AG20443 (cell line): ENCODE measurements at places on chromosomes 1 and 21.

GRCh38 chr1:203563291-203563690 lies 63.3 kb upstream of the ATP2B4 start:
- peak; percentile 76 for DNase-seq

DNA sequence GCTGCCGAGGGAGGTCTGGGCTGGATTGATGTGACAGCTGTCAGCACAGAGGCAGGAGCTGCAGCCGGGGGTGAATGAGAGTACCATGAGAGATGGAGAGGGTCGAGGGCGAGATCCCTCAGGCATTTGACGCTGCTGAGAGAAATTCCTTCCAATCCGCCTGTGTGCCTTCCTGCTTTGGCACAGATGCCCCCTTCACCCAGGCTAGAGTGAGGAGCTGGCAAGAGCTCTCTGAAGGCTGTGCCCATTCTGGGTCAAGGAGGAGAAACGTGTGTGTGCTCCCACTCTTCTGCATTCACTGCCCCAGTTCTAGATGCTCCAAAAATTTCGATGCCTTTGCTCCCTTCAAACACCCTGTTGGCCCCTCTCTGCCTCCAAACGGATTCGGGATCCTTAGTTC lies 4.8 kb downstream of the ARTN start:
- no peak for DNase-seq

DNA sequence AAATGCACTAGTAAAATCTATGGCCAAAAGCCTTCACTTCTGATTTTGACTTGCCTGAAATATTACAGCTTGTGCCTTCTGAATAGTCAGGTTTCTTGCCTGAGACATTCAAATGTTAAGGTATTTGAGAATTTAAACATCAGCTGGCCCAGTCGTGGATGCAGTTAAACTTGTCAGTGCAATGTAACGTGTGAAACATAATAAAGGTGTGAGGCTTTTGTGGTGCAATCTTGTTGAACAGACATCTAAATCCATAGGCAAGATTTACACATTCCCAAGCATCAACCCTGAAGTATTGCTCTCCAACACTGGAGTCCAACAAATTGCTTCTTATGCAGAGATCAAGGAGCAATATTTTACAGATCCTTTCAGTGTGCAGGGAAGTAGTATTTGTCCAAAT lies 4.4 kb downstream of the CCN1 start:
- no peak for DNase-seq

- no peak for DNase-seq
Observed at GRCh38 chr21:46131838-46132651, 23.3 kb downstream of the FTCD start.

DNA sequence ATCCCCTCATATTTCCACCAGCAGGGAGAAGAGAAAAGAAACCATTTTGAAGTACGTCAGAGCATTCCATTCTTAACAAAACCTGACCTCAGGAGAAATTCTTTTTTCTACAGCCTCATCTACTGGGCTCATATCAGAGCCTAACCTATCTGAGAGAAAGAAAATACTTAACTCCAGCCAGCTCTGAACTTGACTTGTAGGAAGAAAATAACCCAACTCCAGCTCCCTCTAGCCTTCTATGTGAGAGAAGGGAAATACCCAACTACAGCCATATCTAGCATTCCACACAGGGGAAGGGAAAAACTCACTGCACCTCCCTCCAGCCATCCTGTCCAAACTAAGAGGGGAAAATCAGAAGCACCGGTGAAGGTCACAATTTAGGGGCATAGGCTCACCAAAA lies 57.7 kb downstream of the SPATA6 start:
- DNase-seq = no peak

DNA sequence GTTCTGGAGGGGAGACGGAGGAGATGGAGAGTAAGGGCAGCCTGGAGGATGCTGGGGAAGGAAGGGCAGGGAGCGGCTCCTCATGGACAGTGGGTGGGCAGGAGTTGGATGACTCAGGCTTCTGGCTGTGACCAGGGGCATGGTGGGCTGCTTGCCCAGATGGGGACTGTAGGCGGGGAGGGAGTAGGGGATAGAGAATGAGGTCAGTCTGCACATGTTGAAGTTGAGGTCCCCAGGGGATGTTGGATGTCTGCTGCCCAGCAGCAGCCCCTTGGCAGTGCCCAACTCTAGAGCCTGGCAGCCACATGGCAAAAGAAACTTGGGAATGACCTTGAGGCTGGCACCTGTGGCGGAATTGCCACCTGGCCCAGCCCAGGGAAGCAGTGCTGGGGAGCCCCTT lies 6.4 kb downstream of the SELENON start:
- DNase-seq = peak; percentile 74

DNA sequence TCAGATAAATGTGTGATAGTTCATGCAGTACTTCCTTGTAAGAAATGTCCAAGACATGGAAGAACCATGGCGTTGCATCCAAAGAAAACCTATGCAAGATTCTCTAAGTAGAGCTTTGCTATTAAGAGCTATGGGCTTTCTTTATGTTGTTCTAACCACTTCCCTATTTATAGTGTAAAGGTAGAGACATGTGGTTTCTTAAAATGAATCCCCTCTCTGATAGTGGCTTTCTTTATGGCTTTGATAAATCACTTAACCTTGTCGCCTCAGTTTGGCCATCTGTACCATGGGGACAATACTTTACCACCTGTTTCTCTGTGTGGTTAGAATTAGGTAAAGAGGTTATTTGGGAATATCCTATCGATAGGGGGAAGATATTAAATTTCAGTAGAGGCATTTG lies 305.5 kb downstream of the NFIA start:
- DNase-seq = no peak

GRCh38 chr21:20276954-20277353 lies 721.3 kb upstream of the NCAM2 start:
- DNase-seq = no peak

DNA sequence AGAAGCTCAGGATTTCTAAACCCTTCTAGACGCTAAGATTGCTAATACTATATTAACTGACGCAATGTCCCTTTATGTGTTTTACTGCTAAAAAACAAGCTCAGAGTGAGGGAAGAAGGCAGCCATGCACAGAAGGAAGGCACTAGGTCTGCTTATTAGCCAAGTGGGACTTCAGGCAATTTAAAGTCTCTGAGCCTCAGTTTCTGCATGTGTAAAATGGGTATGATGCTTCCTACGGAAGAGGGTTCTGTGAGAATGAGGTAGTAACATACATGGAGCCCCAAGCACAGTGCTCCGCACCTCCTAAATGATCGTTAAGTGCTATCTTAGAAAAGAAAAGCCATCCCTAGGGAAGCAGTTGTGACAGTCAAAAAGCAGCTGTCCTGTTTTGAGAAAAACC lies 16.9 kb downstream of the MIS18A start:
- DNase-seq = no peak

DNA sequence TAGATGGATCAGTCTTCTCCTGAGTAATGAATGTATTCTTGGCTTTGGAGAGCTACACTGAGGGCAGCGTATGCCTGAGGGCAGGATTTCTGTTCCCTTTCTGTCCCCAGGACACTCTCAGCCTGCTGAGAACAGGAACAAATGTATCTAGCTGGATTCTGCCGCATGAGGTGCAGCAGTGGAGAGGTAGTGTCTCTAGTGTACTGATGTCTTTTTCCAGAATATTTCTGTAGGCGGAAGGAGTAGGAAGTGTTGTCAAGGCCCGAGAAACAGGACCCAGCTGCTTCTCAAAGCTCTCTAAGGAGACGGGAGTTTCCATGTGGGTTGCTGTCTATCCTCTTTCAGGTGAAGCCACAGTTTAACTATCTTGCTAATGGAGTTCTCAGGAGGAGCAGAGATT lies 65.5 kb downstream of the MT1HL1 start:
- no peak for DNase-seq

GRCh38 chr1:24084050-24084449 lies 27.9 kb downstream of the MYOM3 start:
- DNase-seq = no peak

GRCh38 chr1:244439391-244440032 lies 12.2 kb downstream of the ADSS2 start:
- no peak for DNase-seq

- DNase-seq = no peak
Observed at GRCh38 chr1:66452162-66452561, 81.8 kb upstream of the SGIP1 start.

GRCh38 chr1:54273092-54273794 lies 73.3 kb downstream of the MRPL37 start:
- DNase-seq = peak; percentile 92

GRCh38 chr1:221648201-221648600 lies 93.7 kb downstream of the DUSP10 start:
- no peak for DNase-seq

DNA sequence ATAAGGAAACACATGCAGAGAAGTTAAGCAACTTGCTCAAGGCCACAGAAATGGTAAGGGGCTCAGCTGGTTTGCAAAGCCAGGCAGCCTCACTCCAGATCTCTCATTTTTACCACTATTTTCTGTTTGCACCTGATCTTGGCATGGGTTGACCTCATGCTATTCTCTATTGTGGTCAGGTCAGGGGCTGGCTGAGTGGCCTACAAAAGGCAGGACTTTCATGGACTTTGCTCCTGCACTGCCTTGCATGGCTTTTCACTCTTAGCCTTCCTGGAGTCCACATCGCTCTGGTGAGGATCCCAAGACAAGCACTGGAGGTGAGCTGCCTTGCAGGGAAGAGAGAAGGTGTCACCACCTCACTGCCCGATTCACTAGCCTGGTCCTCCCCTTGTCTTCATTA lies 56.8 kb upstream of the CSF3R start:
- DNase-seq = no peak

DNA sequence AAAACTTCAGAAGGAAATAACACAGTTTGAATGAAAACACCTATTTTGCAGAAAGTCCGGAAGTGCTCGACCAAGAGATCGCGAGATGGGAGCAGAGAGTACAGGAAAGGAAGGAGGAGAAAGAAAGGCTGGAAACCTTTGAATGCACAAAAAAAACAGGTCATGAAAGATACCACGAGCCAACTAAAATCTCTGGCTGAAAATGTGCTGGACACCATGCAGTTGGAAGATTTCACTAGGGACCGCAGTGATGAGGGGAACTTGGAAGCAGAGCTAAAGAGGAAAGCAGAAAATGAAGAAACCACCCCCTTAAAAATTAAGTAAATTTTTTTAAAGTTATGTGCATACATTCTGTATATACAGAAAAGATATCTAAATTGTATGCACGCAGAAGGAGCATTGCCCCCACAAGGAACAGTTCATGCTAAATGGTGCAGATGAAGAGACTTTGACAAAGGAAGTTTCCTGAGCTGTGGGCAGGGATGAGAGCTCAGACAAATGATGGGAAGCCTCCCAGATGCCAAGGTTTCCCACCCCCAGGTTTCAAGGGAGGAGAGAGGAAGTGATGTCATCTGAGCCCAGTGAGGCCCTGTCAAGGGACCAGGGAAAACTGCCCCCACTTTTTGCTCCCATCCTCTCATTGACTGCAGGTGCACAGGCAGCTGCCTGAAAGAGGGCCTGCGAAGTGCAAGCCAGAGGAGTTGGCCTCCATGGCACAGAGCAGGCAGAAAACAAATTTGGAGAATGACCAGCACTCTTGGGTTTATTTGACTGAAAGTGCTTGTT lies 52.5 kb downstream of the ETS2 start:
- DNase-seq = no peak

- DNase-seq = no peak
Observed at GRCh38 chr1:51636191-51636590, 19.3 kb downstream of the OSBPL9 start.

DNA sequence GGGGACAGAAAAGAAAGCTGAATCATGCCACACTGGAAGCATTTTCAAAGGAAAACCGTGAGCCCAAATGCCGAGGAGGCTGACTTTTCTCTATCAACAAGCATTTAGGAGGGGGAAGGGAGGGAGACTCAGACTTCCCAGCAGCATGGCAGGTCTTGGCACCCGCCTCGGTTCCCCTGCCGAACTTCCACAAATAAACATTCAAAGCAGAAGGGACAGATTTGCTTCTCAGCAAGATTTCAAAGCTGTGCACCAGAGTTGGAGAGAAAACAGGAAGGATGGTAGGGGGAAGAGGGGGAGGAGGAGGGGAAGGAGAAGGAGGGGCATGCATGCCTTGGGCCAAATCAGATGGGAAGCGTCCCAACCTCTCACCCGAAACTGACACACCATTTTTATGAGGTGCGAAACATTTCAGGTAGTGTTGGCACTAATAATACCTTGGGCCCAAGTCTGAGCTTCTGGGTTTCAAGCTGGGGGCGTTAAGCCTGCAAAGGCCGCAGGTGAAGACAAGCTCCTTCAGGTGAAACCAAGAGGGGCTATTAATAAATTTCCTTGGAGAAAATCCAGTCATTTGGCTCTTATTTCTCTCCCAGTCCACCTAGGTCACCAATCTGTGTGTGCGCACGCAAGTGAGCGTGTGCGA lies 26.4 kb downstream of the ABCA4 start:
- peak; percentile 43 for DNase-seq

GRCh38 chr1:6800745-6801144 lies 15.5 kb downstream of the CAMTA1 start:
- DNase-seq = peak; percentile 40

DNA sequence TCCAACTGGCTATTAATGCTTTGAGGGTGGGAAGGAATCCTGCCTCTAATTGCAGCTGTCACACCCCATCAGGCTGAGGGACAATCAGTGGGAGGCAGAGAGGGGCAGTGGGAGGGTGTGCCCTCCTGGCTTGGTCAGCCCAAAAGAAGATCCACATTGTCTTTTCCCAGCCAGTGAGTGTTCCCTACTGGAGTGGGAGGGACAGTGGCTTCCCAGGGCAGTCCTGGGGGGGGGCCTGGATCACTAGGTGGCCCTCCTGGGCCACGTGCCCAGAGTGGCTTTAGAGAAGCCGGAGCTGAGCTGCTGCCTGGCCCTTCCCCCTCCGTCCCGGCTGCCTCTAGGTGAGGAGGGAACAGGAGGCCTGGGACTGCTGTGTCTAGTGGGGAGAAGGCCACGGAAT lies 14.0 kb downstream of the INKA2 start:
- no peak for DNase-seq

- peak; percentile 50 for DNase-seq
Observed at GRCh38 chr1:29243871-29244200, 7.5 kb downstream of the PTPRU start.

DNA sequence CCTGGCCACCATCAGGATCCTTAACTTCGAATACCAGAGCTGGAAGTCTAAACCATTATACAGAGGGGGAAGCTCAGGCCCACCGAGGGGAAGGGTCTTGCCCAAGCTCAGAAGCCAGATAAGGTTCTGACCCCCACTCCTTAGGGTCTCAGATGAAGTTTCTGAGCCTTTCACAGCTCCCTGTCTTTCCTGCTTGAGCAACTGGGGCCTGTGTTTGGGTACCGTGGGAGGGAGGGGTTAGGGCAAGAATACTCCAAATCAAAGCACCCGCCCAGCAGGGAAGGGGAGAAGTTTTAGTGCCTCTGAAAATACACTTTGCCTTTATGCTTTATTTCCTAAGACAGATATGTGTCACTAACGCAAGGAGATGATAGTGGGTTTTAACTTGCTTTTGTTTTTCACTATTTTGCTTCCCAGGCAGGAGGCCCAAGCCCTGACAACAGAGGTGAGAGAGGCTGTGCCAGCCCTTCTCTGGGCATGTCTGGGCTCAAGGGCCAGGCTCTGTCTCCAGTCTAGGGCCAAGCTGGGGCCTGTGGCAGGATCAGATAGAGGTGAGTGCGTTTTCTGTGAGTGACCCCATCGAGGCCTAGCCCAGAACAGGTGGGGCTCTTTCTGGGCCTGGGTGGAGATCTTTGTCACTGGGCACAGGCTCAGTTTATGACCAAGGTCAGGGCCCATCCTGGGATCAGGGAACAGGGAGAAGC lies 20.5 kb upstream of the TENT5B start:
- no peak for DNase-seq
